ENCODE measurements at places on chromosomes 3 and 15.

- peaks cover 47% of the 10 kb centered on the region for H3K36me3 ChIP-seq
- H3K4me3 ChIP-seq = peak overlapping the region; percentile 30
- no peaks in the 10 kb centered on the region for H3K27me3 ChIP-seq
- no peak overlapping the region for H3K27ac ChIP-seq
- no peaks in the 10 kb centered on the region for H3K4me1 ChIP-seq
Measured at GRCh38 chr3:127607675-127608361, 9.6 kb downstream of the MCM2 start.

GRCh38 chr15:56754772-56755370, 21.6 kb upstream of the ZNF280D start:
- no peak for DNase-seq
- no peaks in the 10 kb centered on the region for H3K27me3 ChIP-seq
- H3K4me1 ChIP-seq = no peaks in the 10 kb centered on the region
- H3K4me3 ChIP-seq = no peak overlapping the region

- H3K4me3 ChIP-seq = no peak overlapping the region
- no peak for DNase-seq
- no peaks in the 10 kb centered on the region for H3K4me1 ChIP-seq
- no peaks in the 10 kb centered on the region for H3K36me3 ChIP-seq
- no peak overlapping the region for H3K27ac ChIP-seq
- H3K27me3 ChIP-seq = no peaks in the 10 kb centered on the region
Measured at GRCh38 chr3:171356251-171356650, 104.0 kb downstream of the TNIK start.

GRCh38 chr3:61813636-61814035, 252.3 kb downstream of the PTPRG start:
- H3K4me1 ChIP-seq = no peaks in the 10 kb centered on the region
- H3K27ac ChIP-seq = no peak overlapping the region
- H3K36me3 ChIP-seq = no peaks in the 10 kb centered on the region
- no peak overlapping the region for H3K4me3 ChIP-seq
- DNase-seq = no peak

GRCh38 chr3:120894316-120895057, 13.5 kb upstream of the STXBP5L start:
- H3K4me1 ChIP-seq = no peaks in the 10 kb centered on the region
- no peak overlapping the region for H3K27ac ChIP-seq
- peak; percentile 5 for DNase-seq
- no peak overlapping the region for H3K4me3 ChIP-seq

DNA sequence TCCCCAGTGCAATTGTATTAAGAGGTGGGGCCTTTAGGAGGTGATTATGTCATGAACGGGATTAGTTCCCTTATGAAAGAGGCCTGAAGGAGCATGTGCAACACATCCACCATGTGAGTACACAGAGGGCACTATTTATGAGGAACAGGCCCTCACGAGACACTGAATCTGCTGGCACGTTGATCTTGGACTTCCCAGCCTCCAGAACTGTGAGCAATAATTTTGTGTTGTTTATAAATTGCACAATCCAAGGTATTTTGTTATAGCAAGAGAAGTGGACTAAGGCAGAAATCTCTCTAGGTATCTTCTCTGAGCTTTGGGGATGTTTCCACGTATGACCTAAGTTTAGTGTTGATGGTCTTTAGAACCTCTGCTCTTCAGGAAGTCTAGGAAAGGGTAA, 149.3 kb upstream of the CBLB start:
- no peak for DNase-seq
- H3K4me1 ChIP-seq = no peaks in the 10 kb centered on the region
- H3K27me3 ChIP-seq = no peaks in the 10 kb centered on the region
- no peak overlapping the region for H3K4me3 ChIP-seq
- H3K36me3 ChIP-seq = no peaks in the 10 kb centered on the region
- no peak overlapping the region for H3K27ac ChIP-seq

DNA sequence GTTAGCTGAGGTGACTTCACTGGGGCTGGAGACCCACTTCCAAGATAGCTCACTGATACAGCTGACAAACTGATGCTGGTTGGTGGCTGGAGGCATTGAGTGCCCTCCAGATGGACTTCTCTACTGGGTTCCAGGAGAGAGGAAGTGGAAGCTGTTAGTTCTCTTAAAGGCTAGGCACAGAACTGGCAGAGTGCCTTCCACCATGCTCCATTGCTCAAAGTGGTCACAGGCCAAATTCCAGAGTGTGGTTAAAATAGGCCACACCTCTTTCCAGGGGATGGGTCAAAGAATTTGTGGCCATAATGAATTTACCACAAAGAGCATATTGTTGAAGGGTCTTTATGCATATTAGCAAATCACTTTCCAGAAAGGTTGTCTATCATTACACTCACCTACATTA, 74.2 kb downstream of the NMD3 start:
- H3K4me3 ChIP-seq = no peak overlapping the region
- H3K36me3 ChIP-seq = no peaks in the 10 kb centered on the region
- no peaks in the 10 kb centered on the region for H3K4me1 ChIP-seq
- no peak for DNase-seq

- H3K27me3 ChIP-seq = peaks cover 2% of the 10 kb centered on the region
- H3K27ac ChIP-seq = peak within 1 kb of the TSS; percentile 86
- H3K4me1 ChIP-seq = peaks cover 27% of the 10 kb centered on the region
Measured at GRCh38 chr3:61561374-61562041, at the start of gene PTPRG. Gene PTPRG (plus strand): TSS chr3:61561571. CDS start chr3:61562288, 717 bp downstream.

Measured in trophoblast cell (in vitro differentiated cells and primary cell).